ENCODE measurements at places on chromosomes 12 and 14.

DNA sequence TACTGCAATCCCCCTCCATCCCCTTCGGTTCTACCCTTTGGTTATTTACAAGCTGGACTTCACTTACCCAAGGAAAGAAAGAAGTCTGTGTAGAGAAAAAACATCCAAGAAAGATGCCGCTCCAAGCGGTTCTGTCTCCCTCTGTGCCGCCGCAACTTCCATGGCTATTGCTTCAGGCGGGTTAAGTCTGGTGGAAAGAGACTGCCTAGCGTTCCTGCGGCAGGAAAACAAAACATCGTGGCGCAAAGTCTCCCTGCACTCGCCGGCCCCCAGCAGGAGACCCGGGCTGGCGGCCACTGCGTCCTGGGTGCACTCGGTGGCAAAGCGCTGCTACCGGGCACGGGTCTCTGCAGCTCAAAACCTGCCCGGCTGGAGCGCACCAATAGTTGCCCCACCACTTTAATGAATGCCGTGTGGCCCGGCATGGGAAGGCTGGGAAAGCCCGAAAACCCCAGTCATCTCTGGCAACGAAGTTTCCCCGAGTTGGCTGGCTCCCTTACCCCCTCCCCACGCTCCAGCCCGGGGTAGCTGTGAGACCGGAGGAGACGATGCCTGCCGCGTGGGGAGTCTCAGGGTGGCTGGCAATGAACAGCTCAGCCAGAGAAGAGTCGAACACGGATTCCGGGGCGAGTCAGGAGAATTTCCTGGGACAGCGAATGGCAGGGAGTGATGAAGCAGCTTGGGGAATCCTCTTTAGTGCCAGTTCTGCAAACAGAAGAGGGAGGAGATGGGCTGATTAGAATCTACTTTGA, 3.5 kb upstream of the KCNK10 start:
- no peak for DNase-seq

DNA sequence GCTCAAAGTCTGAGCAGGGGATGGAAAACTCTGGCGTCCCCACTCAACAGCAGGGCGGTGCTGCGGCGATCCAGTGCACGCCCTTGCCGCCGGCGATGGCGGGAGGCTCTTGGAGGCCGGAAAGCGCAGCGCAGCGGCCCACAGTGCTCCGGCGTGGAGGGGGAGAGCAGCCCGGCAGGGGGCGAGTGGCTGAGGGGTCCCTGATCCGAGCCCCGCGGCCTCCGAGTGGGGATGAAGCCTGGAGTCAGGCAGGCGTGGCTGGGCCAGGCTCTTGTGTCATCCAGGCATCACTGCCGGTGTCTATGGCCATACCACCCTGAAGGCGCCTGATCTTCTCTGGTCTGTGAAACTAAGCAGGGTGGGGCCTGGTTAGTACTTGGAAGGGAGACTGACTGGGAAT, 183.1 kb downstream of the ALG10 start:
- DNase-seq, result no peak

DNA sequence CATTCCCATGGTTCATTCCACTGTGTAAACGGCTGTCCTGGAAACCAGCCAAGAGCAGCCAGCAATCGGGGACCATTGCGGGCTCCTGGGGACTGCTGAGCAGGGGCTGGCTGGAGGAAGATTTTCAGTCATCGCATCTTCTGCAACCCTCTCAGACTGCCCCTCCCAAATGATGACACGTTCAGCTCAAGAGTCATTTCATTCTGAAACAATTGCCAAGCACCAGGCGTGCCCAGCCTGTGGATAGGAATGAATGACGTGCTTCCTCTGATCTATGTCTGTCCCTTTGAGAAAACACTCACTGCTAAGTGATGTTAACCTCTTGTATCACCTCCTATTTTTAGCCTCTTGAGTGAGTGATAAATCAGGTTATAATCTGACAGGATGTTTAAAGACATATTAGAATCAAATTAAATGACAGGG, 62.0 kb downstream of the NDUFA12 start:
- DNase-seq, result peak; percentile 67

GRCh38 chr12:122094735-122095631, 16.4 kb downstream of the MLXIP start:
- no peak for DNase-seq

DNA sequence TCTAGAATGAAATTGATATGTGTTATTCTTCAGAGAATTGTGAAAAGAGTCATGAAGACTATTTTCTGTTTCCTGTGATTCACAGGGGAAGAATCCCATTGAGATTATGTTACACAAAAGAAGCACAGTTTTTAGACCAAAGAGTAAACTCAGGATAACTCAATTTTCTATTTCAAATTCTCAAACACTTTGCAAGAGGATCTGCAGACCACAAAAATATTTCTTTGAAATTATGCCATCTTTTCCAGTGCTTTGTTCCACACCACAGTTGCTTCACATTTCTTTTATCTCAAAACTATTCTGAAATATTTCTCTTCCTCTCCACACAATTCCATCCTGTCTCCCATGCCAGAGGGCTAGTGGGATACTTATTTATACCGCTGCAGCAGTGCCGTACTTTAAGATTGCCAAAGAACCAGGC, 188.9 kb upstream of the FOXG1 start:
- no peak for DNase-seq

- no peak for DNase-seq
Measured at GRCh38 chr12:7787574-7788293, 1.5 kb upstream of the NANOG start.

DNA sequence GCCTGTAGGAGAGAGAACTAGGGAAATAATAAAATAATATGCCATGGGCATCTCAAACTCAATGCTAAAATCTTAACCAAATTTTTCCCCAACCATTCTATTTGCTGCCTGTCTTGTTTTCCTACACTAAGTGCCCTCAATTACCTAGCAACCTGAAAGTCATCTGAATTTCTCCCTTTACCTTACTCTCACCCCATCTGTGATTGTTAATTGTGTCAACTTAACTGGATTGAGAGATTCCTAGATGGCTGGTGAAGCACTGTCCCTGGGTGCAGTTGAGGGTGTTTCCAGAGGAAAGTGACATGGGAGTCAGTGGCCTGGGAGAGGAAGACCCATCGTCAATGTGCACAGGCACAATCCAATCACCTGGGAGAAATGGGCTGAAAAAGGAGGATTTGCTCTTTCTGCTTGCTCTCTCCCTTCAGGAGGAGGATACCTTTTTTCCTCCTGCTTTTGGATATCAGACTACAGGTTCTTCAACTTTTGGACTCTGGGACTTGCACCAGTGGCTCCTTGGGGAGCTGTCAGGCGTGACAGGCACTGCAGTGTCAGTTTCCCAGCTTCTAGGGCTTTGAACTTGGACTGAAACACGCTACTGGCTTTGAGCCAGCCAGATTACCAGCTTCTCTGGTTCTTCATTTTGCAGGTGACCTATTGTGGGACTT, 100.1 kb downstream of the PPP1R12A start:
- no peak for DNase-seq

- no peak for DNase-seq
Measured at GRCh38 chr14:53956427-53957201, at the start of gene BMP4. BMP4 (minus strand) TSS chr14:53956825; CDS start chr14:53952222, 4,603 bp downstream.

- DNase-seq, result no peak
Measured at GRCh38 chr12:22413592-22413991, 79.1 kb upstream of the ST8SIA1 start.

Data from GM04504 (cell line).